ENCODE measurements at places on chromosomes 3 and 15. TPM values are rescaled to one million over a fixed set of nuclear protein-coding genes. Genes with fewer than 3 reads are reported as not detected.

GRCh38 chr3:143910756-143911155, 60.9 kb upstream of the DIPK2A start:
- H3K4me3 ChIP-seq, result no peak overlapping the region
- no peaks in the 10 kb centered on the region for H3K27me3 ChIP-seq
- no peak overlapping the region for H3K27ac ChIP-seq
- DNase-seq, result no peak

DNA sequence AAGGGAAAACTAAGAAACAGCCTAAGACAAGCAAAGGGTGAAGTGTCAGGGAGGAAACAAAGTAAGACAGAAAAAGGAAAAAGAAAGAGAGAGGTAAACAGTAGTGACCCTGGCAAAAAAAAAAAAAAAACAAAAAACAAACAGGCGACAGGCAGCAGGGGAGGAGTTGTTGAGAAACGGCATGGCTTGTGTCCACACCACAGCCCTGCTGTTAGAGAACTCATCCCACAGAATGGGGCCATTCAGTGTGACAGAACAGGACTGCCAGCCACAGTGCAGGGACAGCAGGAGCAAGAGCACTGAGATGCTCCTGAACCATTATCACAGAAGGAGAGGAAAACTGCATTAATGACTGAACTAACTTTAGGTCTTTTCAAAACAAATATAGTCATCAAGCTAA, 29.7 kb downstream of the MECOM start:
- H3K36me3 ChIP-seq, result no peaks in the 10 kb centered on the region
- H3K27me3 ChIP-seq, result no peaks in the 10 kb centered on the region
- no peak overlapping the region for H3K4me3 ChIP-seq

- no peak overlapping the region for H3K4me3 ChIP-seq
- no peak for DNase-seq
- H3K27ac ChIP-seq, result no peak overlapping the region
Observed at GRCh38 chr3:34212656-34213055, 414.2 kb downstream of the PDCD6IP start.

- no peaks in the 10 kb centered on the region for H3K4me1 ChIP-seq
- H3K27me3 ChIP-seq, result no peaks in the 10 kb centered on the region
- no peak overlapping the region for H3K4me3 ChIP-seq
Observed at GRCh38 chr15:47796339-47796738, 79.0 kb downstream of the SEMA6D start.

GRCh38 chr3:89025185-89025584, 82.2 kb upstream of the EPHA3 start:
- H3K4me3 ChIP-seq, result no peak overlapping the region
- no peak overlapping the region for H3K27ac ChIP-seq
- DNase-seq, result no peak
- H3K36me3 ChIP-seq, result no peaks in the 10 kb centered on the region
- no peaks in the 10 kb centered on the region for H3K4me1 ChIP-seq
- no peaks in the 10 kb centered on the region for H3K27me3 ChIP-seq

- H3K4me3 ChIP-seq, result no peak overlapping the region
- no peaks in the 10 kb centered on the region for H3K27me3 ChIP-seq
- H3K27ac ChIP-seq, result no peak overlapping the region
- H3K4me1 ChIP-seq, result no peaks in the 10 kb centered on the region
- H3K36me3 ChIP-seq, result no peaks in the 10 kb centered on the region
Observed at GRCh38 chr15:77001966-77002365, 7.0 kb downstream of the PSTPIP1 start.

GRCh38 chr15:30953731-30954378, 37.6 kb downstream of the MTMR10 start:
- no peak for DNase-seq
- no peaks in the 10 kb centered on the region for H3K4me1 ChIP-seq
- peaks cover 85% of the 10 kb centered on the region for H3K36me3 ChIP-seq
- H3K27me3 ChIP-seq, result no peaks in the 10 kb centered on the region
- no peak overlapping the region for H3K27ac ChIP-seq
- H3K4me3 ChIP-seq, result no peak overlapping the region

GRCh38 chr15:29465196-29465595, 195.6 kb upstream of the NSMCE3 start:
- H3K27me3 ChIP-seq, result no peaks in the 10 kb centered on the region
- H3K36me3 ChIP-seq, result no peaks in the 10 kb centered on the region
- no peak overlapping the region for H3K4me3 ChIP-seq
- no peaks in the 10 kb centered on the region for H3K4me1 ChIP-seq
- H3K27ac ChIP-seq, result no peak overlapping the region

- H3K27ac ChIP-seq, result no peak overlapping the region
- H3K27me3 ChIP-seq, result no peaks in the 10 kb centered on the region
- no peak overlapping the region for H3K4me3 ChIP-seq
- no peak for DNase-seq
- H3K36me3 ChIP-seq, result peaks cover 6% of the 10 kb centered on the region
Observed at GRCh38 chr15:81007428-81008064, 6.8 kb downstream of the TLNRD1 start.

- H3K4me3 ChIP-seq, result no peak overlapping the region
- H3K27me3 ChIP-seq, result no peaks in the 10 kb centered on the region
- peaks cover 6% of the 10 kb centered on the region for H3K4me1 ChIP-seq
- H3K36me3 ChIP-seq, result no peaks in the 10 kb centered on the region
- DNase-seq, result no peak
Observed at GRCh38 chr3:25678581-25678980, 13.9 kb upstream of the TOP2B start.

GRCh38 chr15:84784262-84784661, 32.9 kb upstream of the ALPK3 start:
- H3K36me3 ChIP-seq, result peaks cover 79% of the 10 kb centered on the region
- H3K4me1 ChIP-seq, result peaks cover 8% of the 10 kb centered on the region
- H3K27ac ChIP-seq, result no peak overlapping the region
- no peak for DNase-seq
- no peaks in the 10 kb centered on the region for H3K27me3 ChIP-seq
- no peak overlapping the region for H3K4me3 ChIP-seq

DNA sequence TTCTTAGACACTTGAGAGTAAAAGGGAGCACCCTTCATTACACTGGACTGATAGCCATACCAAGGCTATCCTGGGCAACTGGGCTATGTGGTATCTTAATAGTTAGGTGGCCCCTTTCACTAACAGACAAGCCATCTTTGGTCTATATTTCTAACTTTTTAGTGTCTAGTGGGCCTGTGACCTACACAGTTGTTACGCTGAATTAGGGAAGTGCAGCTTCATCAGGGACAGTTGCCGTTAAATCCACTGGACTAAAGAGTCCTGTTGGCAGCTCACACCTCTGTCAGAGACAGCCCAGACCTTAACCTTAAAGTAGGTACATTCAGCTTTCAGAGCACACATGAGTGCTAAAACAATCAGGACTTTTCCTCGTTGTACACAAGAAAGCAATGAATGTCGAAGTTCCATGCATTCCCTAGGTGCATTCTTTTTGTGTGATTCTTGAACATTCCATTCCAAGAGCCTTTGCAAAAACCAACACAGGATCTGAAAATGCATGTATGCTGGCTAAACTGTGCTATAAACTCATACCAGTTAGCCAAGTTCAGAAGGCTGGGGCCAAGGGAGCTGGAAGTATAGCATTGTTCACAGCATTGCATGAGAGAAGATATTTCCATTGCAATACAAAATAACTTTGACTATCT, 230.2 kb upstream of the EIF1B start:
- no peak for DNase-seq
- no peaks in the 10 kb centered on the region for H3K27me3 ChIP-seq
- H3K4me3 ChIP-seq, result no peak overlapping the region
- no peak overlapping the region for H3K27ac ChIP-seq

GRCh38 chr3:8964436-8965370, 1.4 kb upstream of the RAD18 start:
- peaks cover 43% of the 10 kb centered on the region for H3K27me3 ChIP-seq
- DNase-seq, result peak; percentile 79
- no peak overlapping the region for H3K27ac ChIP-seq
- H3K4me3 ChIP-seq, result no peak overlapping the region
- no peaks in the 10 kb centered on the region for H3K4me1 ChIP-seq

GRCh38 chr15:85008474-85009260, 27.0 kb downstream of the PDE8A start:
- no peak for DNase-seq
- H3K4me3 ChIP-seq, result no peak overlapping the region
- no peaks in the 10 kb centered on the region for H3K36me3 ChIP-seq
- no peaks in the 10 kb centered on the region for H3K4me1 ChIP-seq

DNA sequence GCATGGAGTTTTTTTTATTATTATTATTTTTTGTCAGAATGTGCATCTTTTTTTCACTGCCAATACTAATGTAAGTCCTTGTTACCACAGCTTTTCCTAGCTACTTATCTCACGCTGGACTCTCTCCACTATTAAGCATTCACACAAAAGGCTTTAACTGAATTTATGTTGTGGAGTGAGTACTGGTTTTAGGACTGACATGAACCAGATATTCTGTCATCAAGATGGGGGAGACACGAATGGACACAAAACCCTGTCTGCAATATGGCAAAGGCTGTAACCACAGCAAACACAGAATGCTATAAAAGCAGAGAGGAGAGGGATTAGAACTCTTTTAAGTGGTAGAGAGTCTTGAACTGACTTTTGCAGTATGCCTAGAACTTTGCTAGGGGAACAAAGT, 592.2 kb upstream of the TBL1XR1 start:
- H3K27ac ChIP-seq, result no peak overlapping the region
- H3K36me3 ChIP-seq, result no peaks in the 10 kb centered on the region
- no peak for DNase-seq
- no peaks in the 10 kb centered on the region for H3K27me3 ChIP-seq
- H3K4me3 ChIP-seq, result no peak overlapping the region
- no peaks in the 10 kb centered on the region for H3K4me1 ChIP-seq

- H3K27ac ChIP-seq, result no peak overlapping the region
- no peak overlapping the region for H3K4me3 ChIP-seq
- H3K4me1 ChIP-seq, result no peaks in the 10 kb centered on the region
- DNase-seq, result no peak
Observed at GRCh38 chr3:162626172-162626571, 1129.6 kb downstream of the OTOL1 start.

GRCh38 chr3:32102289-32102688, 4.1 kb upstream of the GPD1L start:
- DNase-seq, result no peak
- H3K4me1 ChIP-seq, result no peaks in the 10 kb centered on the region
- no peak overlapping the region for H3K27ac ChIP-seq
- H3K36me3 ChIP-seq, result no peaks in the 10 kb centered on the region
- H3K4me3 ChIP-seq, result no peak overlapping the region

DNA sequence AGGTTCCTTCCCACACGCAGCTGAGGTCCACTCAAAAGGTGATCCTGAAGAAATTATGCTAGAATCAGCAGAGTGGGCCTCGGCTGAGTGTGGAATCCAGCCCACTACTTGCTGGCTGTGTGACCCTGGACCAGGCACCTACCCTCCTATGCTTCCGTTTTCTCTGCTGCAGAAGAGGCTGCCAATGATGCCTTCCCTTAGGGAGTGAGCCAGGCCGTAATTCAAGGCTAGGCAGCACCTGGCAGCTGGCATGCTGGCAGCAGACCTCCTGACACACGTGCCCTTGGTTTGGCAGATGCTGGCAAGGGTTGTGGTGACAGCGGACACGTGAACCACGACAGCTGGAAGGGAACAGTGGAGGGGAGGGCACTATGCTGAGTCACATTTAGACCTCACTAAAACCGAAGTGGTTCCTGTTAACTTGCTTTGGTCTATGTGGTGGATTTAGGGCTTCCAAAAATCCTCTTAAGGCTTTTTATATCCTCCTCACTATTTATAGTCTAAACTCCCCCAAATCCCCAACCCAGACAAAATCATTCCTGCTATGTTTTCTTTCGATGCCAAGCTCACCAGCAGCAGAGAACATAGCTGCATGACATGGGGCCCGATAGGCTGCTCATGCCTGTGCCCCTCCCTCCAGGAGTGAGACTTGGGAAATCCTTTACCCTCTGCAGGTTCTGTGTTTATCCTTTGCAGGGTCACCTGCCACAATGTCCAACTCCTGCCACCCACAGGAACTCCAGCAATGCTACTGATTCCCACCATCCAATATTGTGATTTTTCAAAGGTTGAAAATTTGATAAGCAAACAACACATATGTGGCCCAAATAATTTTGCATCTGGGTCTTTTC, 10.6 kb upstream of the PCSK6 start:
- no peak overlapping the region for H3K27ac ChIP-seq
- no peak overlapping the region for H3K4me3 ChIP-seq
- H3K36me3 ChIP-seq, result no peaks in the 10 kb centered on the region
- no peaks in the 10 kb centered on the region for H3K27me3 ChIP-seq
- no peak for DNase-seq

GRCh38 chr15:97174886-97175540, 785.5 kb upstream of the ARRDC4 start:
- H3K36me3 ChIP-seq, result no peaks in the 10 kb centered on the region
- H3K27ac ChIP-seq, result no peak overlapping the region

- H3K27me3 ChIP-seq, result no peaks in the 10 kb centered on the region
Observed at GRCh38 chr15:36756707-36757106, 177.3 kb downstream of the CDIN1 start.

DNA sequence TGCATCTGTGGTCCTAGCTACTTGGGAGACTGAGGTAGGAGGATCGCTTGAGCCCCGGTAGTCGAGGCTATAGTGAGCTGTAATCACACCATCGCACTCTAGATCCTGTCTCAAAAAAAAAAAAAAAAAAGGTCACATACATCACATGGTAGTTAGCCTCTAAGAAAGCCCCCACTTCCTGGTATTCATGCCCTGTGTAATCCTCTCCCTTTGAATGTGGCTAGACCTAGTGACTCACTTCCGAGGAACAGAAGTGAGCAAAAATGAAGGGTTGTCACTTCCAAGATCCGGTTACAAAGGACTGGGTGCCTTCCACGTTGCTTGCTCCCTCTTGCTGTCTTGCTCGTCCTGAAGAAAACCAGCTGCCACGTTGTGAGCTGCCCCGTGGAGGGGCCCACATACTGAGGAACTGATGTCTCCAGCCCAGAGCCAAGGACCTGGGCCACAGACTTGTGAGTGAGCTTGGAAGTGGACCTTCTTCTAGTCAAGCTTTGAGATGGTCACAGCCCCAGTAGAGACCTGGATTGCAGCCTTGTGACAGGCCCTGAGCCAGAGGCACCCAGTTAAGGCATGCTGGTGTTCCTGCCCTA, 12.6 kb upstream of the LCTL start:
- no peaks in the 10 kb centered on the region for H3K27me3 ChIP-seq
- H3K27ac ChIP-seq, result no peak overlapping the region
- H3K36me3 ChIP-seq, result no peaks in the 10 kb centered on the region
- H3K4me3 ChIP-seq, result no peak overlapping the region
- DNase-seq, result no peak

The ZNF501 gene
- total RNA-seq, result 8.5 TPM

The PLSCR5 gene
- not detected for total RNA-seq

The PPP1R14D gene
- not detected for total RNA-seq

The SORD gene
- 28.2 TPM for total RNA-seq

The DISP2 gene
- total RNA-seq, result 0.05 TPM

The GPX1 gene
- 178 TPM for total RNA-seq

The EXD1 gene
- not detected for total RNA-seq

The STAB1 gene
- total RNA-seq, result 0.32 TPM

The SAMMSON gene
- total RNA-seq, result 0.55 TPM

The AHSG gene
- total RNA-seq, result not detected

The SCG5 gene
- total RNA-seq, result 14.8 TPM

The VEPH1 gene
- 7.9 TPM for total RNA-seq

The RHCG gene
- total RNA-seq, result 0.26 TPM

The UNC13C gene
- total RNA-seq, result 6.3 TPM

The ABI3BP gene
- total RNA-seq, result 0.23 TPM

The SCAANT1 gene
- not detected for total RNA-seq

The GOLGA8R gene
- total RNA-seq, result 0.31 TPM

The KIF7 gene
- 22.9 TPM for total RNA-seq

The CMTM6 gene
- 59.5 TPM for total RNA-seq

The RLBP1 gene
- total RNA-seq, result not detected

The SLC12A8 gene
- 17.3 TPM for total RNA-seq

Data from endodermal cell (in vitro differentiated cells).